ENCODE measurements at places on chromosomes 3 and 15. TPM values are rescaled to one million over a fixed set of nuclear protein-coding genes. Genes with fewer than 3 reads are reported as not detected.
A peak's percentile ranks its signal among the peaks of the same experiment; 100 is the strongest.

ALCAM gene
- total RNA-seq = 196 TPM

LIPH gene
- total RNA-seq = 5.6 TPM

SLC12A1 gene
- not detected for total RNA-seq

LEKR1 gene
- under 0.01 TPM for total RNA-seq

C3orf20 gene
- under 0.01 TPM for total RNA-seq

HCN4 gene
- not detected for total RNA-seq

XRN1 gene
- total RNA-seq = 31.6 TPM

TEX55 gene
- total RNA-seq = not detected

- no peak for DNase-seq
Measured at GRCh38 chr3:114453361-114453780, 159.5 kb downstream of the TIGIT start.

- peak; percentile 92 for DNase-seq
Measured at GRCh38 chr15:89127054-89127702, 38.9 kb downstream of the ABHD2 start.

DNA sequence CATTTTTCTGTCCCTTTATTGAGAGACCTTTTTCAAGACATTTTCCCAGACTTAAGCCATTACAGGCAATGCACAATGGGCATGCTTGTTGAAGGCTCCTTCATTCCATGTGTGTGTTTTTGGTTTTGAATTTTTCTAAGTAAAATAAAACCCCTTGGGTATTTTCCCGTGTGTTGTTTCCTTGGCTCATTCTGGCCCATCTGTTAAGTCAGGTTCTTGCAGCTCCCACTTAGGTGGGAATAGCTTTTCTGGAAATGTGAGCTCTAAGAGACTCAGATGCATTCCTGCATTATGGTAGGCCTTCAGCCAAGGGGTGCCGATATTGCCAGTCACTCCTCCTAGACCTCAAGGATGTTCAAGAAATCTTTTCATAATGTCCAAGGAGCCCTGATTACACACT is 314.9 kb downstream of the CACNA2D3 start:
- no peak for DNase-seq

DNA sequence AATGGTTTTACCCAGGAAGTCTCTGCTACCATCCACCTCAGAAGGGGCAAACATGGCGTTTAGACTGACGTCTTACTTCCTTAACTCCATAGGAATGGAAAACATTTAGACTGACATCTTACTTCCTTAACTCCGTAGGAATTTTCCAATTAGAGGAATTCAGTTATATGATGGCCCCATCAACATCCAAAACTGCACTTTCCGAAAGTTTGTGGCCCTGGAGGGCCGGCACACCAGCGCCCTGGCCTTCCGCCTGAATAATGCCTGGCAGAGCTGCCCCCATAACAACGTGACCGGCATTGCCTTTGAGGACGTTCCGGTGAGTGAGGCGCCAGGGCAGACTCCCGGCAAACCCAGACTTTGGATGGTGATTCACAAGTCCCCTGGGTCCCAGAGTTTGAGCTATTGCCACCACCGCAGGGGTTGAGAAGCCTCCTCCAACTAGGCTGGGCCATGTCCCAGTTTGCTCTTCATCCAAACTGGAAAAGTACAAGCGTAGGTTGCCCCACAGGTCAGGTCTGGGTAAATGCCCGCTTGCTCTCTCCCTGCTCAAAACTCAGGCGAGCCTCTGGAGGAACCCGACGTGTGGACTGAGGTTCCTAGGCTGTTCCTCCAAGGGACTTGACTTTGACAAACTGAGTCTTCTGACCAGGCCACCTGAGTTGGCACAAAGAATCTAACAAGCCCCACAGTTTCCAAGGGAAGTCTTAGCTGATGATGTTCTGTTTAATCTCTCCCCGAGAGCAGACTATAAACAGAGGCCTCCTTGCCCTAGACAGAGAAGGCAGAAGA is 57.7 kb downstream of the MESD start:
- no peak for DNase-seq

GRCh38 chr15:31149088-31149505 is 47.6 kb upstream of the TRPM1 start:
- DNase-seq = no peak

DNA sequence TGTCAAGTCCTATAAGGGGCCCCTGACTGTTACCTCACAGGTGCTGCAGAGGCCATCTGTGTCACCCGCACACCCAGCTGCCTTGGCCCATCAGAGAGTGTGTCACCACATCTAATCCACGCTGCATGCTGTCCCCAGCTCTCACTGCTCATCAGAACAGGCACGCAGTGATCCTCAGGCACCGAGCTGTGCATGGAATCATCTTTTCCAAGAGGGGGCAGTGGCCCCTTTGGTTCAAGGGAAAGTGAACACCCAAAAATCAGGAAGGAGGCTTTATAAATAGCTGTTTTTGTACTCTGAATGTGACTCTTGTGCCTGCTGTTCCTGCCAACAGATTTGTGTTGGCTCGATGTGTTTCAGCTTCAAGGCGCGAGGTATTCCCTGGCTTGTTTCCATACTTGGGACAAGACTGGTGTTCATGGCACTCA is 110.3 kb upstream of the ETV5 start:
- DNase-seq = no peak

- no peak for DNase-seq
Measured at GRCh38 chr15:88912500-88912921, 668 bp downstream of the MFGE8 start.

- peak; percentile 70 for DNase-seq
Measured at GRCh38 chr3:138034918-138035317, 25.0 kb downstream of the CLDN18 start.

DNA sequence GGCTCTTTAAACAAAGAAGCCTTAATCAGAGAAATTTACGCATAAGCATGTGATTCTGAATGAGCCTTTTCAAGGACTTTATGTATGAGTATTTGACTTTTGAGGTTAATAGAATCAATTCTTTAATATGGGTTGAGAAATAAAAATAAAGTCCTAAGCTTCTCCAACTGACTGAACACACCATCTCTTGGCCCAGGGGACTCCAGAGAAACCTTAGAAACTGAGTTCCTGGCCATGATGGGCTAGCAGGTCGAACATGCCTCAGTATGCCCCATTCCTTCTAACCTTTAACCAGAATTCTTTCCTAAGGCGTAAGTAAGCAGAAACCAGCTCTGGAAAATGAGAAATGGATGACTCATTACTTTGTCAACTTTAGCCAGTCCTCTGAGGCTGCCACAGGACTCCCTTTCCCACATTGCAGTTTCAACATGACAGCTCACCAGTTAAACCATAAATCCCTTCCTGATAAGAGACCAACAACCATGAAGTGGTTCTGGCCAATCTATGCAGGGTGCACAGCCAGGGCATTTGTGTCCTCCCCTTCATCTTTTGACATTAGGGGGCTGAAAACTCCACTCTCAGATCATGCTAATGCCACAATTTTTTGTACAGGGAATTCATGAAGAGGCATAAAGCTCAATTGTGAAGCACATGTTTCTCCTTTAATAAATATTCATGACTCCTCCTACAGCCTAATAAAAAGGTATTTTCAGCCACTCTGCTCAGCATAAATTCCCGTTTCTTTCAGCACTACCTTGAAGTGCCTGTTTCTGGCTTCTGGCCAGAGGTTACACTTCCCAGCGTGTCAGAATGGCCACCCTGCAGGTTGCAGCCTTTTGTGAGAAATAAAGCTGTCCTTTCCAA is 33.3 kb downstream of the TM4SF18 start:
- DNase-seq = peak; percentile 100

- DNase-seq = peak; percentile 80
Measured at GRCh38 chr3:175163686-175164085, 304.6 kb downstream of the NAALADL2 start.

DNA sequence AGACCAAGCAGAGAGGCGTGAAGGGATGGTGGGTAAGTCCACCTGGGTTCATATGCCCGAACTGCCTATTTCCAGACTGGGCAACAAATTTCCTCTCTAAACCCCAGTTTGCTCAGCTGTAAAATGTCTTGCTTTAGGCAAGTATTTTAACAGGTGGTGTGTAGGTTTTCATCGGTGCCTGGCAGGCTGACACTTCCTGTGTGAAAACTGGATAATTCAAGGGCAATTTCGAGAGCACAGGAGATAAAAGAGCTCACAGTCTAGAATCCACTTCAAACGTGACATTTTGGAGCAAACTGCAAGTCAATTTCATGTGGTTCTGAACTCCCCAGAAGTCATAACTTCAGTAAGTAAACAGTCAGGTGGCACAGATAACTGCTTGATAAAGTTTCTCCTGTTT is 112.2 kb downstream of the OXNAD1 start:
- DNase-seq = no peak

- no peak for DNase-seq
Measured at GRCh38 chr15:48478581-48478980, 147.4 kb downstream of the DUT start.

DNA sequence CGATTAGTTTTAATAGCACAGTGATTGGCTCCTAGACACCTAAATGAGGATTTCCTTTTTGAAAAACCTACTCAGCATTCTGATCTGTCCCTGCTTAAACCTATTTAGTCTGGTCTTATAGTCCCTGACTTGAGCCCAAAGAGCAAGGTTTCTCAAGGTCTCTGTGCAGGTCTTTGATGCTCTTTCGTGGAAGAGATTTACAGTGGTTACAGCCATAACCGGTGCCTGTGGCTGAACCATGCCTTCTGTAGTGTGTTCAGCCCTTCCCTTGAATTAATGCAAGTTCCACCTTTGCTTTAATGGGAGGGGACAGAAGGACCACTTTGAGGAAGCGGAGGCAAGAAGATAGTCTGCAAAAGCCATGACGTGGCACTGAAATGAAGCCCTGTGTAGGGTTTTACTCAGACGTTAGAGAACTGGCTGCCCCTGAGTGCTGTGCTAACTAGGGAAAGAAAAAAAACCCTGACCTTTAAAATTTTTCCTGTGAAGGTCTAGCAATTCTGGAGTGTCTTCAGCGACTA is 43.0 kb downstream of the ZBTB38 start:
- DNase-seq = no peak

DNA sequence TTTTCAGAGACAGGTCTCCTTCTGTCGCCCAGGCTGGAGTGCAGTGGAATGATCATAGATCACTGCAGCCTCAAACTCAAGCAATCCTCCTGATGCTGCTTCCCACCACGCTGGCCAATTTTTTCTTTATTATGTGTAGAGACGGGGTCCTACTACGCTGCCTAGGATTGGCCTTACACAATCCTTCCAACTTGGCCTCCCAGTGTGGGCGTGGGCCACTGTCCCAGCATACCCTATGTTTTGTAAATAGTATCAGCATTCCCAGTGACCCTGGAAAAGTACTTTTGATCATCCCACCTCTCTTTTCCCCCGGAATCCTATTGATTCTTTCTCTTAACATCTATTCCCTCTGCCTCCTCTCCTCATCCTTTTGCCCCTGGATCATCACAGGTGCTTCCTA is 36.9 kb downstream of the SLC28A2 start:
- DNase-seq = no peak

- DNase-seq = peak; percentile 59
Measured at GRCh38 chr3:167487556-167487955, 13.7 kb upstream of the SERPINI2 start.

GRCh38 chr3:99938270-99938911 is 120.7 kb downstream of the CMSS1 start:
- DNase-seq = no peak

DNA sequence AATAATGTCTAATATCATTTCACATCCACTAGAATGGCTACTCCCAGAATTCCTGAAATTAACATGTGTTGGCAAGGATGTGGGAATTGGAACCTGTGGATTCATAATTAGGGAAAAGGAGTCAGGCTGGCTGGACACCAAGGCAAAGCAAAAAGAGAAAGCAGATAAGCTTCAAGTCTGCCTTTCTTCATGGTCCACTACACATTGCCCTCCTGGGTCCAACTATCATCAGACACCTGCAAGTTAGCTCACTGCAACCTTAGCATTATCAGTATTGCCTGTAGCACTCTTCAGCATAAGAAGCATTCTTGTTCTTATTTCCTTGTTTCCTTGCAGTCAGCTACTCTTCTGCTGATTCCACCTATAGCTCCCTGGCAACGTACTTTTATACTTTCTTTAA is 124.3 kb downstream of the ZNF280D start:
- no peak for DNase-seq

GRCh38 chr3:140599009-140599408 is 78.9 kb upstream of the TRIM42 start:
- DNase-seq = peak; percentile 93

DNA sequence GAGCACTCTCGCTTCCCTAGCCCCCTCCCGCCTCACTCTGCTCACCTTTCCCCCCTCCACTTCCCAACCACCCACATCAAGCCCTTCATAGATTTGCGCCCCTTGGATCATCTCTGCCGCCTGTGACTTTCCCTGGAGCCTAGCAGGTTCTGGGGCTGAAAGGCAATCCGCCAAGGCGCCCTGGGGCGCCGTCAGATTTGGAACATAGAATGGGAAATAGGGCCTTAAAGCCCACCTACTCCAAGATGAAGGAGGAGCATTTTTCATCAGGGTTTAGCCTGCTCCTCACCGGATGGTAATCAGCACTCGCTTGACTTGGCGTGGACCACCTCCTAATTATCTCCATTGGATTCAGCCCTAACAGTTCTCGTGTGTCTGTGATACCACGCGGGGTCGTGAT is 1.3 kb downstream of the CPNE4 start:
- DNase-seq = no peak

DNA sequence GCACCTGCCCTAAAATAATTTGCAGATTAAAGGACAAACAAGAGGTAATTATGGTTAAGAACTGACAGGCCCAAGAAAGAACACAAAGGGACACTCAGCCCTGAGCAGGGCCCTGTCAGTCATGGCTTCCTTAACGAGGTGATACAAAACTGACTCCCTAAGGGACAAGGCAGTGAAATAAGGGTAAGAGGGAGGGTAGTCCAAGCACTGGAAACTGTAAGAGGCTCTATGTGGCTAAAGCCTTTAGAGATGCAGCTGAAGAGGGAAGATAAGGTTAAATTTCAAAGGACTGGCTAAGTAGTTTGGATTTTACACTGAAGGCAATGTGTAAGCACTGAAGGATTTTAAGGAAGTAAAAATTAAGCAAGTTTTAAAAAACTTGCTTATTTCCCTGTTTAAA is 3.9 kb downstream of the ATR start:
- no peak for DNase-seq

DNA sequence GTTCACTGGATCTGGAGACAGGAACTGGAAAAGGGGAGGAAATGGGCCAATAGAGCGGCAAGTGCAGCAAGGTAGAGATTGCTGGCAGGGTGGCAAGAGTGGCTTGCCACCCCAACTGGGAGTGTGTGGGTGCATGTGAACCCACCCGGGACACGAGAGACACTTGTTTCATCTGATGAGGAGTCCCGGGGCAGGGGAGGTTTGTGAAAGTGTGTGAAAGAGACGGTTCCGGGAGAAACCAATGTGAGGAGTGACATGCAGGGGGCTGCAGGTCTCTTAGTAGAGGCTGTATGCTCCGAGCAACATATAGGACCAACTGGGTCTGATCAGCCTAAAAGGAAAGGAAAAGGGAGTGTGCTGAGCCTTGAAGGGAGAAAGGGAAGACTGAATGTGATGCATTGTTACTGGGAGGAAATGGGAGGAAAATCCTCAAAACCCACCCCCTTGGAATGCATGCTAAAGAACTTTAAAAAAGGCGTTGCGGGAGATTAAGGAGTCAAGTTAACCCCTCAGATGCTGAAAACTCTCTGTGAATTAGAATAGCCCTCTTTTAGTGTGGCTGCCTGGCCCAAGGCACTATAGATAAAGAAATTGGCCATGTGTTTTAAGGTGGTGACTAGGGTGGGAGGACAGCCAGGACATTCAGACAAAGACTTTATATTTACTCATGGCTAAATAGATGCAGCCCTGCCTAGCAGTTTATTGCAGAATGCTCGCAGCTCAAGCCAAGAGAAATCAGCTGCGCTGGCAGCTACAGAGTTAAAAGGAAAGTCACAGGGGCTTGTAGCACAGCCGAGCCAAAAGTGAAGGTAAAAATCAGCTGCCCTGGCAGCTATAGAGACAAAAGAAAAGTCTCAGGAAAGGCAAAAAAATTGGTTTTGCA is 9.1 kb upstream of the SLC9C1 start:
- DNase-seq = no peak

All from bronchial epithelial cell (primary cell).